ENCODE measurements at places on chromosomes 7 and 10.
A peak's percentile ranks its signal among the peaks of the same experiment; 100 is the strongest.

- no peak for DNase-seq
Measured at GRCh38 chr10:110303681-110304080, 1.0 kb downstream of the SMNDC1 start.

DNA sequence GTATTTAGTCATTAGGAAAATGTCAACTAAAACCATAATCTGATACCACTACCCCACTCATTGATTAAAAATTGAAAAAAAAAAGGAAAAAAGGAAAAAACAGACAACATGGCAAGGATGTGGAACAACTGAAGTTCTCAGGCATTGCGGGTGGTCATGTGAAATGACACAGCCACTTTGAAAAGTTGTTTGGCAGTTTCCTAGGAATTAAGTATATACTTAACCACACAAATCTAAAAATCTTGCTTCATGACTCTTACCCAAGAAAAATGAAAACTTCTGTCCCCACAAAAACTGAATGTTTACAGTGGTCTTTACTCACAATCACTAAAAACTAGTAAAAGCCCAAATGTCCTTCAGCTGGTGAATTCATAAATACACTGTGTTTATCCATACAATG lies 254.5 kb downstream of the AHR start:
- no peak for DNase-seq

DNA sequence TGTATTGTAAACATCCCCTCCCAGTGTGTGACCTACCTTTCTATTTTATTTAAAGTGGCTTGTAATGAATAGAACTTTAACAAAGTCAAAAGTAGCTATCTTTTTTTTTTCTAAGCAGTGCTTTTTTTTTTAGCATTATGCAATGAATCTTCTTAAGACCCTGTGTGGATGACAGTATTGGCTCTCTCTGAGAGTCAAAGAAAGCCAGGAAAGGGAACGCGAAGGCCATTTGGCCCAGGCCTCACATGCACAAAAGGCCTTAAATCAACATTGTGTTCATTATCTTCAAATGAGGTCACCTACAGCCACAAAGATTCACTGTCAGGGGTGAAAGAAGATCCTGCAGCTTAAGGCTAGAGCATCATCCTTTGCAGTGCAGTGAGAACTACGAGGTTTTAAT lies 721.5 kb downstream of the GRID1 start:
- no peak for DNase-seq

- no peak for DNase-seq
Measured at GRCh38 chr7:122416336-122416735, 111.8 kb upstream of the FEZF1 start.

DNA sequence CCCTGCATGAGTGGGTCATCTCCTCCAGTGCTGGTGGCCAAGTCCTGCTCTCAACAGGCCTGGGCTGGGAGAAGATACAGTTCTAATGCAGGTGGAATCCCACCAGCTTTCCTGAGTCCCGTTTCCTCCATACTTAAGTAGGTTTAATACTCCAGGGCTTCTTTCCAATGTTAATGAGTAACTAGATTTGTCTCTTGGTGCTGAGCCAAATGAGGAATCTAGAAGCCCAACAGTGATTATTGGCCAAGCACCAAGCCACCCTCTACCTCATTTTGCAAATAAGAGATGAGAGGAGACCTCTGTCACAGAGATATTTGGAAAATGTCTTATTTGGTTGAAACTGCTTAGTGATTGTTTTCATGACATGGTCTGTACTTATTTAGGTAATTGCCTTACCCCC lies 37.1 kb downstream of the STARD3NL start:
- DNase-seq, result no peak

- DNase-seq, result peak; percentile 42
Measured at GRCh38 chr7:27199849-27200760, at the start of gene HOXA13. HOXA13 (minus strand) TSS chr7:27200091; CDS start chr7:27200077, 14 bp downstream.

DNA sequence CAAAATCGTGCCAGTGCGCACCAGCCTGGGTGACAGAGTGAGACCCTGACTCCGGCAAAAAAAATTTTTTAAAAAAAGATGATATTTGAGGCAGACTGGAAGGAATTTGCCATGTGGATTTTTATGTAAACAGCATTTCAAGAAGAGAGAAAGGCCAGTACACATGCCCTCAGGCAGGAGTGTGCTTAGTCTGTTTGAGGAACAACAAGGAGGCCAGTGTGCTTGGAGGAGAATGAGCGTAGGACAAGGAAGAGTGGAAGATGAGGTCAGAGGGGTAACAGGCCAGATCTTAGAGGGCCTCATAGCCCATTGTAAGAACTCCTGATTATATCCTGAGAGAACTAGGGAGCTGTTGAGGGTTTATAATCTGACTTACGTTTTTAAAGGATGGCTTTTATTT lies 17.2 kb upstream of the STRIP2 start:
- DNase-seq, result no peak

DNA sequence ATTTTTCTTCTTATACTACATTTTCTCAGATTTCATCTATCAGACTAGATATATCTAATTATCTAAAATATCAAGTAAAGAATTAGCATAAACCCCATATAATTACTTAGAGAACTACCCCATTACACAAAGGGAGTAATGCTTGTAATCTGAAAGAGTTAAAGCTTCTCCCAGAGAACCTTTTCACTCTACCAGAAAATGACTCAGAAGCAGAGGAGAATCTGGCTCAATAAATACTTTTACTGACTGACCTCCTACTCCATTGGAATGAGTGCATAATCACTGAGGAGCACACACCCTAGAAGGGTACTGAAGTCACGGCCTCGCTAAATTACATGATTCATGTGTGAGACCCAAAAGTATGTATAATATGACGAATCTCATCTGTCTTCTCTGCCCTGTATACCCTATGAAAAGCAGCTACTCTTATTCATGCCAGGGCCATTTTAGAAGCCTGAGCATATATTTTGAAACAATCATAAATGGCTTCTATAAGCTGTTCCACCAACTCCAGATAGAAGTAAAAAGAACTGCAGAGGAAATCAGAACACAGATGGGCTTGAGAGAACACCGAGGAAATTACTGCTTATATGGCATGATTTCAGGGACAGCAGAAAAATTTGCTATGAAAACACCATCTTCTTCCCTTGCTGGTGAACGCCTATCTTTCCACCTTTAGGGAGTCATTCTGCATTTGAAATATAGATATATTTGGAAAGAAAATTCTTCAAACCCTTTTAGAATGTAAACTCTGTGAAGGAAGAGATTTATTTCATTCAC lies 32.7 kb downstream of the DNMBP start:
- DNase-seq, result no peak

DNA sequence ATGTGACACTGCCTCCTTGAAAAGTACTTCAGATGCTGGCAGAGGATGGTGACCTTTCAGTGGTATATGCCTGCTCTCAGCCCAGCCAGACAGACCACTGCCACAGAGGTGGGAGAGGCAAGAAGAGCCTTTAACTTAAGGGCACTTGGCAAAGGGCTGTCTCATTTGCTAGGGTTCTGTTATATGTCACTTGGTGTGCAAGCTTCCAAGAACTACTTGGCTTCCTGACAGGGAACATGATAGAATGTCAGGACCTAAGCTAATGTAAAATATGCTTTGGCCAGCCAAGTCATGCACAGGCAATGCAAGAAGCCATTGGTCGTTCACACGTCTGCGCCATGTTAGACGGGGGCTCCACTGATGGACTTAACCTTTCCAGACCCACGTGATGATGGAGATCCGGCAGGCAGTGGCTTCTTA lies 54.7 kb downstream of the RBM20 start:
- no peak for DNase-seq

DNA sequence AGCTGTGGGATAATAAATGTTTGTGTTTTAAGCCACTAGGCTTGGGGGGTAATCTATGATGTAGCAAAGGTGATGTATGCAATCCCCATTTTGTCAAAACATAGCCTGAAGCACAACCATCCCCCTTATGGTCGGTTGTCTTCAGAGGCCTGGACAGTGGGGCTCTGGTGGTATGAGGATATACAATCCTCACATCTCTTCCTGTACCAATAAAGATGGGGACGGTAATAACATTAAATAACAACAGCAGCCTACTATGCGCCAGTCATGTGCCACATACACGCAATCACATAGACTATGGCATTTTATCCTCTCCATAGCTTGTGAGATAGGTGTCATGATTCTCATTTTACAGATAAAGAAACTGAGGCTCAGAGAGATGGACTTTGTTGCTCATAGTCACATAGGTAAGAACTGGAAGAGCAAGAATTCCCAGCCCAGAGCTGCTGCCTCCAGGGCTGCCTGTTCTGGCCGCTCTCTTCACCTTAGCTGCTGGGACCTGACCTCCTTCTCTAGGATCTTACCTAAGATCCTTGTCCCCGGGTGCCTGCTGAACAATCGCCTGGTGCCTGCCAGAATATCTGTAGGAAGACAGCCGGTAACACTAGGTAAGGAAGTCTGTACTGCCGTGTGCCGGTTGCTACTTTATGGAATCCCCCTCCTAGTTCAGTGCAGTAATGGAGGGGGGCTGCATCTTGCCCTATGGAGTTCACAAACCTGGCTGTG lies 108.6 kb downstream of the ARHGAP22 start:
- no peak for DNase-seq

DNA sequence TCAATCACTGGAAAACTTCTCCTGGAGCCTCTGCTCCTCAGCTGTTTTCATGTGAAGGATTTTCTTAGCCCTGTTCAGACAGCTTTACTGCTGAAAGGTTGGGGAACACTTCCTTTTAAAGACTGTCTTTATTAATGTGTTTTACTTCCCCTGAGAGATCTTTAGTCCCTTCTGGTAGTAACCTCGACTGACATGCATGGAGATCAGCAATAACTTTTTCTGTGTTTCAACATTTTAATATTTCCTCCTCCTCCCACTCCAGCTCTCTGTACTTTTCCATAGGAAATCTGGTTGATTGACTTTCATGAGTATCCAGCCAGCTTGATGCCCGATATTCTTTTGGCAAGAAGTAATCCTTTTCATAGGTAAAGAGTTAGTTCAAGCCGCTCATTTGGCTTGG lies 62.7 kb upstream of the STRIP2 start:
- no peak for DNase-seq

GRCh38 chr10:25786161-25786560 lies 147.9 kb upstream of the MYO3A start:
- DNase-seq, result no peak

DNA sequence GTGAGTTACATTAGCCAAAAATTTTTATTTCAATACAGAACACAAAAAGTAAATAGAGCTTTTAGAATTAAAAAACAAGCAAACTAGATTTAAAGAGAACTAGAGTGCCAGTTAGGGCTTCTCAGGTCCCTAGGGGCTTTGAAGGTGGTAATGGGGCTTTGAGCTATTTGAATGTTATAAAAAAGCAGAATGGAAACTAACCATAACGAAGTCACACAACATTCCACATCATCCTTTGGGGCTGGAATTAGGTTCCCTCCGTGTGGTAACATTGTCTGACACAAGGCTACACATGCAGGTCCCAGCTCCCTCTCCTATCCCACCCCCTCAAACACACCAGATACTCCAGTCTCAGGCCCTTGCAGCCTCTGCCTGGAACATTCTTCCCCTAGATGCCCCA lies 15.3 kb downstream of the JAZF1 start:
- DNase-seq, result no peak

DNA sequence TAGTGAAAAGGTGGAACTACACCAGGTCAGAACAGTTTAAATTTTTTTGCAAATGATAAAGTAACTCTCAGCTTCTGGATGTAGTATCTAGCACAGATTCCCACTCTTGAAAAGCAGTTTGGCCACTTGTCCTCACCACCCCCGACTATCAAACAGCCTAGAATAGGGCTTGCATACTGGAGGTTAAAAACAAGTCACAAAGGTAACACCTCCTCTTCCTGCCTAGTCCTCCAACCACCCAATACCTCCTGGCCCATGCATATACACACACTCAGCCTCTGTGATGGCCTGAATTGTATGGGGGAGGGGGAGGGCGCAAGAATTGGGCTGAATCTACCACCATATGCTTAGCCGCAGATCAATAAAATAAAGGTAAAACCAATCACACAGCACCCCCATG lies 5.7 kb downstream of the SKAP2 start:
- no peak for DNase-seq

GRCh38 chr7:112361154-112361553 lies 89.1 kb upstream of the IFRD1 start:
- DNase-seq, result no peak

DNA sequence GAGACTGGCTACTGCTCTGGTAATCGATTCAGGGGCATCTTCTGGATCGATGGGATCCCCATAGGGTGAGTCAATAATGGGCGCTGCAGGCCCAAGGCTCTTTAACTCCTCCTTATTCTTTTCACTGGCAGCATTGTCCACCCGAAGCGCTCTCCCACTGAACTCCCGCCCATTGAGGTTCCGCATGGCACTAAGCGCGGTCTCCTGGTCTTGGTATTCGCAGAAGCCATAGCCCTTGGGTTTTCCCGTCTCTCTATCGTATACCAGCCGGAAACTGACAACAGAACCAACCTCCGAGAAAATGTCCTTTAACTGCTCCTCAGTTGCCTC lies 285 bp downstream of the CSTF2T start:
- DNase-seq, result no peak

- DNase-seq, result no peak
Measured at GRCh38 chr7:6367701-6368211, 80.0 kb downstream of the DAGLB start.

- DNase-seq, result no peak
Measured at GRCh38 chr7:520503-521161, 986 bp upstream of the PDGFA start.

GRCh38 chr10:5125315-5126044 lies 31.3 kb downstream of the AKR1C3 start:
- no peak for DNase-seq

GRCh38 chr7:67470256-67470751 lies 473.7 kb downstream of the TYW1 start:
- no peak for DNase-seq

- DNase-seq, result no peak
Measured at GRCh38 chr7:39616138-39616537, 7.2 kb upstream of the RALA start.

GRCh38 chr10:70445718-70446657 lies 4.5 kb upstream of the NODAL start:
- no peak for DNase-seq

DNA sequence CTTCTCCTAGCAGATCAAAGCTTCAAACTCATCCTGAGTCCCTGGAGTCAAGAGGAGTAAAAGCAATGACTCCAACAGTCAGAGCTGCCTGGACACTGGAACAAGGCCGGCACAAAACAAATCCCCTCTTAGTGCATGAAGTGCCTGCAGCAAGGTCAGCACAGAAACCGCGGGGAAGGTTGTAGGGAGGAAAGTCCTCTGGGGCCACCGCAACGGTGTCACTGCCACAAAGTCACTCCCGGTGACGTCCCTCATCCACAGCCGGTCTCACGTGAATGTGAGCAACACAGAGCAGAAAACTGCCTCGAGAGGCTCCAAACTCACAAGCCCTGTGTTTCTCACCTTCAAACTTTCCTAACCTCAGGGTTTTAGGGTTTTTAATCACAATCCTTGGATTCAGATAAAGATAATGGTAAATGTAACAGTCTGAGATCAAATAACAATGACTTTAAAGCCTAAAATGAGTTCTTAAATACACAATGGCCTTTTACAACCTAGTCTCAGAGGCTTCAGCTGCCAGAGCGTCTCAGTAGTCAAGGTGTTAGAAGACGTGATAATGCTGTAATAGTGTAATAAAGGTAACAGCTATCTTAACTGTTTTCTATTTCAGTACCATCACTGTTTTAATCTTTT lies 274.3 kb downstream of the ZMYND11 start:
- no peak for DNase-seq

GRCh38 chr7:109246330-109247077 lies 676.8 kb downstream of the DNAJB9 start:
- DNase-seq, result no peak

Data from activated CD8-positive, alpha-beta memory T cell treated with anti-CD3 and anti-CD28 coated beads, Interleukin-2, amount 50 U/mL, for 4 hours (primary cell).